Aorta (tissue), 5 donors: ENCODE measurements at places on chromosomes 16 and 17.

DNA sequence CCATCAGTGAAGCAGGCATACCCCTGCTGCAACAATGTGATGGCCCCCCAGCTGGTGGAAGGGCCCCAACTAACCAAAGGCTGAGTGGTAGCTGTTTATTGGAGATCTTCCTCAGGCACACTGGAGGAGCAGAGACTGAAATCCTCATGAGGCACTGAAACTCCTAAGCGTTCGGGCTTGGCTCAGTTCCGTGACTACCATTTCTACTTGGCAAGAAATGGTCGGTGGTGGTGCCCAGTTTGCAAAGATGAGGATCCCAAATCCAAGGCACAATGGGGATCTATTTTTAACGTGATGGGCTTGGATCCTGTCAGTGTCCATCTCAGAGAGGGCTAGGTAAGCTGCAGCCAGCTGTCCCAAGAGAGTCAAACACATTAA is 82.8 kb downstream of the TNFRSF13B start:
- no peak overlapping the region for H3K27ac ChIP-seq
- H3K27me3 ChIP-seq, result no peaks in the 10 kb centered on the region

GRCh38 chr16:50699326-50700159 is 6.1 kb downstream of the NOD2 start:
- H3K27me3 ChIP-seq, result no peaks in the 10 kb centered on the region
- H3K27ac ChIP-seq, result no peak overlapping the region
- H3K36me3 ChIP-seq, result no peaks in the 10 kb centered on the region

GRCh38 chr16:8178271-8178670 is 412.0 kb downstream of the TMEM114 start:
- no peaks in the 10 kb centered on the region for H3K4me1 ChIP-seq
- no peaks in the 10 kb centered on the region for H3K27me3 ChIP-seq
- no peak for DNase-seq
- no peak overlapping the region for H3K4me3 ChIP-seq
- no peaks in the 10 kb centered on the region for H3K36me3 ChIP-seq
- H3K27ac ChIP-seq, result no peak overlapping the region

GRCh38 chr16:46808997-46809396 is 22.0 kb downstream of the C16orf87 start:
- DNase-seq, result no peak
- no peak overlapping the region for H3K4me3 ChIP-seq
- H3K4me1 ChIP-seq, result no peaks in the 10 kb centered on the region
- H3K27me3 ChIP-seq, result no peaks in the 10 kb centered on the region
- H3K36me3 ChIP-seq, result no peaks in the 10 kb centered on the region

GRCh38 chr17:74441537-74441936 is 9.6 kb downstream of the GPRC5C start:
- no peak overlapping the region for H3K27ac ChIP-seq
- no peak for DNase-seq
- peaks cover 1% of the 10 kb centered on the region for H3K4me1 ChIP-seq
- no peak overlapping the region for H3K4me3 ChIP-seq
- H3K36me3 ChIP-seq, result peaks cover 3% of the 10 kb centered on the region
- no peaks in the 10 kb centered on the region for H3K27me3 ChIP-seq

DNA sequence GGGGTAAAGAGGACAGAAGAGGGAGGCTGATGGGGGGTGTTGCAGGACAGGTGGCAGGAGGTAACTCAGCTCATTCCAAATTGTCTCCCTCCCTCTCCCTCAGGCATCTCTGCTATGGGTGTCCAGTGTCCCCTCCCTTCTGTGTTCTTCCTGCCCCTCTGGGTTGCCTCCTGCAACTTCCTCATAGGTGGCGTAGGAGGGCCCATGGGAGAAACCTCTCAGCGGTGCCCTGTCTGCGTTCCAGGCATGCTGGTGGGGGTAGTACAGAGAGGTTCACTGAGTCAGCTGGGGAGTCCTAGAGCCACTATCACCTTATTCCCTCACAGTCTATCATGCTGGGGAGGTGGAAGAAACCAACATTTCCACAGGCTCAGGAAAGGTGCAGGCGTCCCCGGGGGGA is 14.7 kb upstream of the ODF4 start:
- H3K27ac ChIP-seq, result no peak overlapping the region
- DNase-seq, result no peak
- H3K4me1 ChIP-seq, result no peaks in the 10 kb centered on the region
- no peak overlapping the region for H3K4me3 ChIP-seq

- no peak for DNase-seq
- no peaks in the 10 kb centered on the region for H3K36me3 ChIP-seq
- H3K27me3 ChIP-seq, result no peaks in the 10 kb centered on the region
- no peaks in the 10 kb centered on the region for H3K4me1 ChIP-seq
- no peak overlapping the region for H3K27ac ChIP-seq
Measured at GRCh38 chr16:28497861-28498599, 3.6 kb downstream of the APOBR start.

GRCh38 chr16:3234543-3234856 is 458 bp downstream of the ZNF200 start:
- H3K27ac ChIP-seq, result no peak overlapping the region
- no peak for DNase-seq
- H3K27me3 ChIP-seq, result no peaks in the 10 kb centered on the region
- no peaks in the 10 kb centered on the region for H3K4me1 ChIP-seq
- peak overlapping the region; percentile 32 for H3K4me3 ChIP-seq

DNA sequence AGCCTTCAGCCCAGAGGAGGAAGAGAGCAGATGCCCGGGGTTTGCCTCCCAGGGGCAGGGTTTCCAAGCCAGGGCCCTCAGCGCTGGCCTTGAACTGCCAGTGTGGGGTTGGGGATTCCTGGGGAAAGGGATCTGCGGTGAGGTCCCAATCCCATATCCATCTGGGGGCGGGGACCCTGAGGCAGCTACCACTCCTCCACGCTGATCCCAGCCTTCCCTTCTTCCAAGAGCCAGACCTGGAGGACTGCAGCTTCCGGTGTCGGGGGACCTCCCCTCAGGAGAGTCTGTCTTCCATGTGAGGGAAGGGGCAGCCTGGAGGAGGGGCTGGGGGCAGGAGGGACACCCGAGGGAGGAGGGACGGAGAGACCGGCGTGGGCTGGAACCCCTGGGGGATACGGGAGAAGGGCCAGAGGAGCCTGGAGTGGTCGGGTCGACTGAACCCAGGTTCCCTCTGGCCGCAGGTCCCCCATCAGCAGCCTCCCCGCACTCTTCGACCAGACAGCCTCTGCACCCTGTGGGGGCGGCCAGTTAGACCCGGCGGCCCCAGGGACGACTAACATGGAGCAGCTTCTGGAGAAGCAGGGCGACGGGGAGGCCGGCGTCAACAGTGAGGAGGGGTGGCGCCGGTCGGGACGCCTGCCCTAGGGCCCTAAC is 10.7 kb upstream of the CISD3 start:
- H3K36me3 ChIP-seq, result peaks cover 6% of the 10 kb centered on the region
- H3K27me3 ChIP-seq, result no peaks in the 10 kb centered on the region
- H3K27ac ChIP-seq, result no peak overlapping the region
- no peaks in the 10 kb centered on the region for H3K4me1 ChIP-seq
